ENCODE measurements at places on chromosomes 2 and 18.

DNA sequence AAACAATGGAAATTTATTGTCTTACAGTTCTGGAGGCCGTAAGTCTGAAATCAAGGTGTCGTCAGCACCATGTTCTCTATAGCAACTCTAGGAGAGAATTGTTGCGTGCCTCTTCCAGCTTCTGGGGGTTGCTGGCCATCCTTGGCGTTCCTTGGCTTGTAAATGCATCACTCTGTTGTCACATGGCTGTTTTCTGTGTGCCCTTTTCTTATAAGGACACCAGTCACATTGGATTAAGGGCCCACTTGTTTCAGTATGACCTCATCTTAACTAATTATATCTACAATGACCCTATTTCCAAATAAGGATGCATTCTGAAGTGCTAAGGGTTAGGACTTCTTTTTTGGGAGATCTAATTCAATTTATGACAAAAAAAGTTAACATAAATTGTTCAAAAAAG, 1.4 kb upstream of the PLEK start:
- DNase-seq = no peak

DNA sequence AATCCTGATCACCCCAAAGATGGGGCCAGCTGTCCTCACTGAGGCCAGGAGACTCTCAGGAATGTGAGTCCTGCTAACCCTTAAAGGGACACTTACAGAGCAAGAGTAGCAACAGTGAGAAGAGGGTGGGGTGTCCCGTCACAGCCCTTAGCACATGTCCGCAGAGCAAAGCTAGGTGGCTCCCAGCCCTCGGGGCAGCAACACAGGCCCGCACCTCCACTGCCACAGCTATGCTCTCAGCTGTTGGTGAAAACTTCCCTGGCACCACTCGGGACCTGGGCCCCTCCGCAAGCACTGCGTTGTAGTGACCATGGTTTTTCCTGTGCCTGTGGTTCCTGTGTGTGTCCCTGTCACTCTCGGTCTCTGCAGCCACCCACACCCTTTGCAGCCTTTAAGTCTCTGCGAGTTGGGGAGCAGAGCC, 76.4 kb upstream of the UXS1 start:
- no peak for DNase-seq

- no peak for DNase-seq
Observed at GRCh38 chr2:201183365-201183727, 405 bp downstream of the CASP10 start.

GRCh38 chr2:236511266-236511665, 58.4 kb upstream of the ACKR3 start:
- no peak for DNase-seq

DNA sequence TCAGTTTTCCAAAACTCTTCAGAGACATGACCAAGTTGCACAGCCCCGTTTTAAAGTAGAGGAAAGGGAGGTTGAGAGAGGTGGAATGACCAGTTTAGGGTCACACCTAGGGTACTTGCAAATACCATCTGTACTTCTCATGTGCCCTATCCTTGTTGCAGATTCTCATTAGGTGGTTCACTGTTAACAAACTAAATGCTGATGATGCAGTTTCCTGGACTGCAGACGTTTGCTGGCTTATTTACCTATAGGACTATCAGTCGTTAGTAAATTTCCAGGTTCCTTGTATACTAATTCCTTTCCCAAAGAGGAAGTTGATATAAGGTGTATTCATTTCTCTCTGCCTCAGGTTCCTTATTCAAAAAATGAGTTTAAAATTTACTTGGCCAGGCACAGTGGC, 1.4 kb downstream of the FARP2 start:
- DNase-seq = no peak

DNA sequence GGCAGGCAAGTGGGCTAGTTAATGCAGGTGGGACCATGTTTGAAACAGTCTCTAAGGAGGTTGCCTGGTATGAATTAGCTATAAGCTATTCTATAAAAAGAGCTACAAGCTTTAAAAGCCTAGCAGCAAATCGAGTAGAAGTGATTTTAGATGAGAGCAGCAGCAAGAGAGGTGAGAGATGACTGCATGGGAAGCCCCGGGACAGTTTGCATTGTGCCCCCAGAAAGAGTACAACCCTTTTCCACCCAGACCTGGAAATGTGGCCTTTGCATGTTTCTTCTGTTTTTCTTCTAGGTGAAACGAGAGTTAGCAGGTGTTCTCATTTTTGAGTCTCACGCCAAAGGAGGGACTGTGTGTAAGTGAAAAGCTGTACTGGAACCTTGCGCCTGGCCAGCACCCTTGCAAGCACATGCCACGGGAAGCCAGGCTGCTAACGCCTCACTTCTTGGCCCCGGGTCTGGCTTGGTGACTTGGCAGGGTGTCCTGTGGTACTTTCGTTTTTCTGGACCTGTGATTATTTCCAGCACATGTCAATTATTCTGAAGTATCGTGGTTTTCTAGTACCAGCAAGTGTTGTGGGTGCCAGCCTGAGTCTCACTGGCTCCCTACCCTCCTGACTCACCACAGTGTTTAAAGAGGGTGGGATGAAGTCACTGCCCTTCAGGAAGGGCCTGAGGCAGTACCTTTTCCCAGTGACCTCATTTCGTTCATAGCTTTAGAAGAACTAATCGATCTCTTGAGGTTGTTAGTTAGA, 90.3 kb upstream of the MAP3K20 start:
- DNase-seq = no peak

- DNase-seq = no peak
Observed at GRCh38 chr2:181164699-181165098, 184.3 kb downstream of the UBE2E3 start.

DNA sequence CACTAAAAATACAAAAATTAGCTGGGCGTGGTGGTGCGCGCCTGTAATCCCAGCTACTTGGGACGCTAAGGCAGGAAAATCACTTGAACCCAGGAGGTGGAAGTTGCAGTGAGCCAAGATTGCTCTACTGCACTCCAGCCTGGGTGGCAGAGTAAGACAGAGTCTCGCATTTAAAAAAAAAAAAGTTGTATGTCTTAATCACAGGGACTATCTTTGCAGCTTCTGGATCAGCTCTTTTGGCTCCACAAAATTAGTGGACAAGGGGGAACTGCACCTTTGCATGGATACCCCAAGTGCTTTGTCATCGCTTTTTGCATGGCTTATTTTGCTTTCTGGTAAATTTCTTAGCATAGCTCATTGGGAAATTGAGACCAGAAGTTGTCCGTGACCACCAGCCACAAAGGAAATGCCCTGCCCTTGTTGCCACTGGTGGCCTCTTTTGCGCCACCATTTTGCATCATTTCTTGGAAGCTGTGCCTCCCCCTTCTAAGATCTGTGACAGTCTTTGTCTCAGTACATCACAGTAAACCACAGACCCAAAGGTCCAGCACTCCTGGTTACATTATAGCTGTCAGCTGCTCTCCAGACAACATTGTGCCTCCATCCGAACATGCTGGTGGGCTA, 43.9 kb upstream of the PCBP1 start:
- DNase-seq = no peak

DNA sequence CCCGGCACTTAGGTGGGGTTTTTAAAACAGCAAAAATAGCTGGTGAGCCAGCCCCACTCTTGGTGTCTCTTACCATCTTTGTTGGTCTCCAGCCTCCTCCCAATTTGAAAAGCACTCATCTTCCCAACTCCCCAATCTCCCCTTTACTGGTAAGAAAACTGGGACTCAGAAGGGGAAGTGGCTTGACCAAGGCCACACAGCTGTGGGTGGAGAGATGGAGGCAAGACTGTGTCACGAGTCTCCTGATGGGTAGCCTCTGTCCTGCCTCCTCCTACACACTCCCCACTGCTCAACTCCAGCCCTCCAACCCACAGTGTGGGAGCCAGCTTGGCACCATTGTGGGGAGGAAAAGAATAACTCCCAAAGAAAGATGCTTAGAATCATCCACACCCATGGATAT, 140.4 kb downstream of the SMAD2 start:
- DNase-seq = no peak

DNA sequence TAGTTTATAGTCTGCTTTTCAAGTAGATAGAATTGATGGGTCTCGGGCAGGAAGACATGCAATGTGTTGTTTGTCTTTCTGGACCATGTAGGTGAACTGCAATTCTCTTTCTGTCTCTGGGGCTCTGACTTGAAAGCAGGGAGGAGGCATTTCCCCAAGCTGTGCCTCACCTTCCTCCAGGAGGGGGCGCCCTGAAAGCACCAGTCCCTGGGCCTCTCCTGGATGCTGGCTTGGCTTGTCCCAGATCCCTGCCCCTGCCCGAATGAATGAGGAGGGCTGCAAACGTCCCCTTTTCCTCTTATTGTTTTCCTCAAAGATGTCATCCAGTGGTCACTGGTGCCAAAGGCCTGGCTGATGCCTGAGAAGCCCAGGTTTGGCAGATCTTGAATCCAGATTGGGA, 270.6 kb downstream of the CELF4 start:
- peak; percentile 17 for DNase-seq
